CD14-positive monocyte (primary cell): ENCODE measurements at places on chromosomes 7 and 10.

- peak; percentile 73 for DNase-seq
These were observed 1.7 kb upstream of the EGR2 start for GRCh38 chr10:62817766-62818425.

DNA sequence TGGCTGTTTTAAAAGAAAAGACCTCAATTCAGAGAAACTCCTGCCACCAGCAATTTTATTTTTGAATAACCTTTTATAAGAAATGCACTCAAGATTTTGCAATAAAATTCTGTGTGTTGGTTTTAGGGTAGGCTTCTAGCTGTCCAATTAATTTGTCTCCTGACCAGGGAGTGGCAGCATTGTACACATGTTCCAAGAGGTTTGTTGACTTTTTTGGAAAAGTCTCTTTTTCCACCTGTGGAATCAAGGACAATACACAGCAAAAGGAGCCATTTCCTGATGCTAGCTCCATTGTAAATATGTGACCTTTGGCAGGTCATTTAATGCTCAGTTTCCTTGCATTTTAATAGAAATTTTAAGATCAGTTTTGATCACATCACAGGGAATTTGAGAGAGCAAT is 1.8 kb downstream of the GIMAP5 start:
- no peak for DNase-seq

DNA sequence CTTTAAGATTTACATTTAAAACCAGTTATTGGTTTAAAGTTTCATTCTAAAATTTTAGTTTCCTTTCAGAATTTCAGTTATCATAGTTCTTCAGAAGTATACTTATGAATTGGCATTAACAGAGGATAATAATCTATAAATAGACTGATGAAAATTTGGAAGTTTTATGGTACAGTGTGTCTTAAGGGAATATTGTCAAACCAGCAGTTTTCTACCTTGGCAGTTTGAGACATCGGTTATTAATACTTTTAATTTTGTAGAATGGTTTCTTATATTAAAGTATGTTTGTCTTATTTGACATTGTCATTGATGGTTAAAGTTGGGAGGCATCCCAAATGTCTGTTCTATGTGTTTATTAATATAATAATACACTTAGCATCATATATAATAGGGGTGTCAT is 2.0 kb downstream of the AHR start:
- no peak for DNase-seq

DNA sequence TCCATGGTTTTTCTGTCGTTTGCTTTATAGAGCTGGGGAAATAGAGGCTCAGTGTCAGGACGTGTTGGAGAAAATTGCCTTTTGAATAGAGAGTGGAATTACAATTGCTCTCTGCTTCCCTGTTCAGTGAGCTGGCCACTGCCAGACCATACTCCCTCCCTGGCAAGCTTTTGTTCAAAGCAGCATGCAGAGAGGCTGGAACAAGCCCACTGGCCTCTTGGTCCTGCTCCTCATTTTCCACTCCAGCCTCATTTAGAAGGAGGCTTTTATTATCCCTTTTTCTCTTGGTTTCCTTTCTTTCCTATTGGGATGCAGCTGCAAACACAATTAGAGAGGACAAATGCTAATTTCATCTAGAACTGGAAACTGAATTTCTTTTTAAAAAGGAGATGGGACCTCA is 302.2 kb upstream of the PODXL start:
- DNase-seq: no peak

- no peak for DNase-seq
These were observed 70.4 kb downstream of the MGAM2 start for GRCh38 chr7:142181966-142182365.

GRCh38 chr7:117143580-117143979 is 179.3 kb downstream of the WNT2 start:
- no peak for DNase-seq

- no peak for DNase-seq
These were observed 153.0 kb downstream of the TNS3 start for GRCh38 chr7:47428768-47429472.

DNA sequence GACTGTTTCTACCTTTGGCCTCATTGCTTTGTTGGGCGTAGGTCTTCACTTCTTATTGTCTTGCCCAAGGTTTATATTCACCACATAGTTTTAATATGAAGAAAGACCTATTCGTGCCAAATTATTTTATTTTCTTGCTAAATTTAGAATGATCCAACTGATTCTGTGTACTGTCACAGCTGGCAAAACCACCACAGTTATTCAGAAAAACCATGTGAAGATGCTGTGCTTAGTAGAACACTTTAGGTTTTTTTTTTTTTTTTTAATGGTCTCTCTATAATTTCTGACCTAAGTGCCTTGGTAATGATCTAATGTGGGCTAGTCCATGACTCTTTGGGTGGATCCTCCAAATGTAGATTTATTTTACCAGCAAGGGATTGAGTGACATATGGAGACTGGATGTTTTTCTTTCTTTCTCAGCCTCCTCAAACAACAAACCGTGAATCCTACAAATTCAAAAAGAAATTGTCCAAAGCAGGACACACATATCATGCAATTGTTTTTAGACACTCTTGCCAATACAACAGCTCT is 243.8 kb downstream of the DYNC1I1 start:
- no peak for DNase-seq
